Right ventricle myocardium inferior (tissue), 1 donor: ENCODE measurements at places on chromosomes 2 and 18. TPM values are rescaled to one million over a fixed set of nuclear protein-coding genes. Genes with fewer than 3 reads are reported as not detected.

The STK16 gene
- total RNA-seq = 17.1 TPM

DNA sequence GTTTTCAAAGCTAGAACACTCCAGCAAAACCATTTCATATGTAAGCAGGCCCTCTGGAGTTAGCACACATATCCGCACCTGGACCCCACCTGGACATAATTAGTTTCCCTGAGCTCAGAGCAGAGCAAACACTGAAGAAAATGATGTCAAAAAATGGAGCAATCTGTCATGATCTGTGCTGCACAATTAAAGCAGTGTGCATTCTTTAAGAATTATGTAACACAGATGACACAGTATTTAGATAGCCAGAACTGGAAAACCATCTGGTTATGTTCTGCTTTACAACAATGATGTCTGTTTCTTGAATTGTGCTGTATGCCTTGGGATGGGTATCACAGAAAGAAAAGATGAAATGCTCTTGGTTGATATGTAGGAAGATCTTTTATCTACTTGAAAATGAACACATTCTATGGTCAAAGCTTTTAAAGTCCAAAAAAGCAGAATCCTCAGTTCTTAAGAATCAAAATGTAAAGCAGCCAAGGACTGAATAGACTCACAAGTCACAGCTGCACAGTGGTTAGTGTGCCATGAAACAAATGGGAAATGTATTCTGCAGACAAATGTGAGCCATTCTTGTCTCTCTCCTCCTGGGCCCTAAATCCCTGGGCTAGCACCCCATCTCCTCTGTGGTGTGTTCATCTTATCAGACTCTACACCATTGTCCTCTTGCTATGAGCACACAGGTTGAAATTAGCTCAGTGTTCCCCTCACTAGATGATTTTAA lies 36.8 kb downstream of the HRH4 start:
- DNase-seq = no peak

The CTAGE1 gene
- not detected for total RNA-seq

The C2orf66 gene
- total RNA-seq = not detected

The POTEJ gene
- total RNA-seq = not detected

GRCh38 chr2:84527137-84528129 lies 11.1 kb downstream of the DNAH6 start:
- DNase-seq = no peak

DNA sequence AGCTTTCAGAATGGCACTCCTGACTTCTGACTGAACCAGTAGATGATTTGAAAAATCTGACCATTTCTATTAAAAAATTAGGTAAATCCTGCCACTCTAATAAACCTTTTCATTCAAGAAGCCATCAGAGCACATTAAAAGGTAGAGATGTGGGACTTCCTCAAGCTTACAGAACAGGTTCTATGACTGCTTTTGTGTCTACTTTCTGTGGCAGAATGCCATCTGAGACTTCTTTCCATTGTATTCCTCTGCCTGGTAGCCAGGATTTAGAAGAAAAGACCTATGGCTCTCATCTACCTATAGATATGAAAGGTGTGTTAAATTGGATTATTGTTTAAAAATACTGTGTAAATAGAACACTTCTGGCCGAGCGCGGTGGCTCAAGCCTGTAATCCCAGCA lies 99.9 kb upstream of the NABP1 start:
- DNase-seq = no peak

- DNase-seq = no peak
These were observed 126.8 kb upstream of the CAPN13 start for GRCh38 chr2:30934066-30934465.
